Right cardiac atrium (tissue), 5 donors: ENCODE measurements at places on chromosomes 3 and 15. TPM values are rescaled to one million over a fixed set of nuclear protein-coding genes. Genes with fewer than 3 reads are reported as not detected.

- DNase-seq: no peak
Observed at GRCh38 chr3:155753038-155753639, 8.3 kb upstream of the PLCH1 start.

Gene GOLGA6A
- total RNA-seq: not detected

- DNase-seq: peak; percentile 13
Observed at GRCh38 chr3:190811775-190812480, 50.6 kb downstream of the GMNC start.

GRCh38 chr15:58431221-58432149, at the start of gene LIPC:
Gene LIPC (plus strand): TSS chr15:58431991. CDS start chr15:58432033, 42 bp downstream.
- DNase-seq: no peak

Gene OIP5
- 0.49 TPM for total RNA-seq

GRCh38 chr3:193095366-193095765, 145.7 kb upstream of the PLAAT1 start:
- DNase-seq: no peak

DNA sequence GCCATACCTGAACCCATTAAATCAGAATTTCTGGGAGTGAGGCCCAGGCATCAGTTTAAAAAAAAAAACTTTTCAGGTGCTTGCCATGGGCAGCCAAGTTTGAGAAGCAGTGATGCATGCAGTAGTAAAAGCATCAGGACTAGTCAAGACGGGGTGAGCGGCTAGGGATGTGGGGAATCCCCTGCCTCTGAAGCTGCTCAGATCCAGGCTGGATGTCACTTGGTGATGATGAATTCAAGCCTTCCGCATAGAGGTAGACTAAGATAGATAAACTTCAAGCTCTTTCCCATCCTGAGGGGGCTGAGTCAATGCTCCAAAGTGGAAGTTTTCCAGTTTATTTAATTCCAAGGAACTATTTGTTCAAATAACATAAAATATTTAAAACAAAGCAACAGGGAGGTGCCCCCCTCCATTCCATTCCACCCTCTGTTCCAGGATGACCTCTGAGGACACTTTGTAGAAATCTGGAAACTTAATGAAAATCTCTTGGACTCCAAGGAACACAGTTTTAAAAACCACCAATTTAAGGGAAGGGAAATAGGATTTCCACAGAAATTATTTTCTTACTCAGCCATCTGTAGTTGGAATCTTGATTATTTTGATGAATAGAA, 100.4 kb upstream of the NR2E3 start:
- DNase-seq: no peak

DNA sequence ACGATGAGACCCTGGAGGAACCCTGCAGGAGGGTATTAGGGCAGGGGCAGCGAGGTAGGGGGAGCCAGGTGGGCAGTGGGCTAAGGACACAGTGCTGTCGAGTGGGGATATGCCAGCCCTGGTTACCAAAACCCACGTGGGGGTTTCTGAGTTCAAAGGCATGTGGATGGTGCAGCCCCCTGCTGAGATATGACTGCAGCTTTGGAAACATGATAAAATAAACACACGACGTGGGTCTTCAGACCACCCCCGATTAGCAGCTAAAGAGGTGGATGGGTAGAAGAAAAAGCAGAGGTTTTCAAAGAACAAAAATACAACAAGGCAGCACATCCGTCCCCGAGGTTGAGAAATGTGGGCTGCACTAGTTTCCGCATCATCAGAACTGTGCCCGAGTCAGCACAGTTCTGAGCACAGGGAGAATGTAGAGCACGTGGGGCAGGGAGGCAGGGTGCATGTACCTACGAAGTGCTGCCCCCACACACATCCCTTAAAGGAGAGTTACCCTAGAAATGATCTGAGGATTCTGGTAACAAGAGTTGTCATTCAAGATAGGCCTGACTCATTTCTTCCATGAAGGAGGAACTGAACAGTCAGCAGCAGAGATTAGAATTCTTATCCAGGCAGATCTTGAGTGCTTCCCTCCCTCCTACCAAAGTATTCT, 121.3 kb downstream of the RPLP1 start:
- DNase-seq: no peak
